B cell (primary cell): ENCODE measurements at places on chromosomes 13 and 19. TPM values are rescaled to one million over a fixed set of nuclear protein-coding genes. Genes with fewer than 3 reads are reported as not detected.

The FCAR gene
- 0.34 TPM in 1 of 2 replicates, not detected in the other for total RNA-seq

The CADM4 gene
- total RNA-seq: 0.42 and 1.1 TPM in 2 replicates

The HPN gene
- total RNA-seq: not detected in 2 replicates

The KIR2DL3 gene
- not detected in 2 replicates for total RNA-seq

The IGFL2 gene
- total RNA-seq: not detected in 2 replicates

The ZNF836 gene
- 42.0 and 46.4 TPM in 2 replicates for total RNA-seq

The UHRF1 gene
- total RNA-seq: 0.29 and 0.32 TPM in 2 replicates

The VSIG10L gene
- total RNA-seq: 1.7 and 1.8 TPM in 2 replicates

The CCDC169 gene
- total RNA-seq: not detected in 2 replicates

The KIR2DL4 gene
- total RNA-seq: not detected in 2 replicates

The PSG11 gene
- not detected in 2 replicates for total RNA-seq

The LPAR2 gene
- 27.1 and 30.3 TPM in 2 replicates for total RNA-seq

The CABP5 gene
- not detected in 2 replicates for total RNA-seq

The HSPB6 gene
- total RNA-seq: not detected in 2 replicates

The ABHD17A gene
- 58.1 and 63.1 TPM in 2 replicates for total RNA-seq

The CGB3 gene
- total RNA-seq: not detected in 2 replicates

The CEACAM8 gene
- not detected in 2 replicates for total RNA-seq

The ADAMTS10 gene
- total RNA-seq: 0.39 and 0.59 TPM in 2 replicates

The REEP6 gene
- total RNA-seq: 0.66 and 1.1 TPM in 2 replicates

The CCDC122 gene
- total RNA-seq: 10.7 and 12.1 TPM in 2 replicates

The SERPINE3 gene
- not detected in 2 replicates for total RNA-seq

The THSD8 gene
- 2.1 TPM in 1 of 2 replicates, not detected in the other for total RNA-seq
